ENCODE measurements at places on chromosomes 6 and 20. TPM values are rescaled to one million over a fixed set of nuclear protein-coding genes. Genes with fewer than 3 reads are reported as not detected.

DNA sequence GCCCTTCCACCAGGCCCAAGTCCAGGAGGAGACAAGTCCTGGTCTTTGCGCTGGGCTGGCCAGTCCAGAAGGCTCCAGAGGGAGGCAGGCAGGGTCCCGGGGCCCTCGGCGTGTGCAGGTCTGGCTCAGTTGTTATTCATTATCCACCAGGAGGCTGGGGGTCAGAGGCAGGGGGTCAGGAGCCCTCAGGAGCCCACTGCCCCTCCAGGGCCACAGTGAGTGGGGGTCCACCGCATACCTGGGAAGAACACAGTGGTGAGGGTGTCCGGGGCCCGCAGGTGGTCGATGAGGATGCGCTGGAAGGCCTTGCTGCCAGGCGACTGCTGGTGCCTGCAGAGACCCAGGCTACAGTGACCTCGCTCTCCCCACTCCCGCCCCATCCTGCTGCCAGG lies 4.4 kb upstream of the C20orf144 start:
- no peak for DNase-seq

DNA sequence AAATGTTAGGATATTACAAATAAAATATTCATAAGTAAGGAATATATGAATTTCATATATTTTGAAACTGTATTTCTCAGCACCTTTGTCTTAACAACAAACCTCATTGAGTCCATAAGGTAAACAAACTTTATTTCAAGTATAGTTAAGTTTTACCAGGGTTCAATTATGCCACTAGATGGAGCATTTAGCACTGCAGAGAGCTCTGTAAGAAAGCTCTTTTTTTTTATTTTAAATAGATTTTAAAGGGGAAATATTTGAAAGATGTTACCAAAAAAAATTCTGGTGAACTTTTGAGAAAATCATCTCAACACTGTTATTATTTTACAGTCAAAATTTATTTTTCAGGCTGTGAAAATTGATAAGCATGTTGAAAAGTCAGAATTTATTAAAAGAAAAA lies 955.2 kb upstream of the EYS start:
- no peak for DNase-seq

DNA sequence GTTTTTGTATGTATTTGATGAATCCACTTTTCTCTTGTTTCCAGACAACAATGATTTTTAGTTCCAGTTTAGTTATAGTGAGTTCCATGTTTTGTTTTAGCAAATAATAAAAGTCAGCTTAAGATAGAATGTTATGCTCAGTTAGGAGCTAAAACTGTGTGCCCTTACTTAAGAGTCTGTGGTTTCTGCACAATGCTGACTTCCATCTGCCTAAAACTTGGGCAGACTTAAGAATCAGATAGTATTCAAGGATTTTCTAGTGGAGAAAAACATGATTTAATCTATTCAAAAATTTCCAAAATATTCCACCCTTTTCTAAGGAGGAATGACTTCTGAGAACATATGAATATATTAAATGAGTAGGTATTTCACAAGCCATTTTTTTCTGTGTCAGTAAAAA lies 32.8 kb downstream of the LAMA4 start:
- DNase-seq = no peak

GRCh38 chr6:25122001-25122400 lies 157.2 kb upstream of the CARMIL1 start:
- DNase-seq = peak; percentile 64

CDC5L gene
- 16.5 TPM for total RNA-seq

DNA sequence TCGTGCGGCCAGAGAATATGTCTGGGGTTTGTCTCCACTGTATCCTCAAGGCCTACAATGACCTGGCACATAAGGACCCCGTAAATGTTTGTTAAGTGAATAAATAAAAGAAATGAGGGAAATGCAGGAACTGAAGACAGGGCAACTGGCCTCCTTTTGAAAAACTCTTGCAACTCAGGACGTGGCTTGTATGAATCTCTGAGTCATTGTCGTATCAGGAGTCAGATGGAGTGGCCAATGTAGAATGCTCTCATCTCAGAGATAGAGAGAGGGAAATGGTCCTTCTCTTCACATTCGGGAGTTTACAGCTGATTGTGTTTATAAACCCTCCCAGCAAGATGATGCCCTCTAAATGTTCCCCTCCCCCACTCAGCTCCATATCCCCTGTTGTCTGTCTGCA lies 57.1 kb downstream of the UST start:
- no peak for DNase-seq

DNA sequence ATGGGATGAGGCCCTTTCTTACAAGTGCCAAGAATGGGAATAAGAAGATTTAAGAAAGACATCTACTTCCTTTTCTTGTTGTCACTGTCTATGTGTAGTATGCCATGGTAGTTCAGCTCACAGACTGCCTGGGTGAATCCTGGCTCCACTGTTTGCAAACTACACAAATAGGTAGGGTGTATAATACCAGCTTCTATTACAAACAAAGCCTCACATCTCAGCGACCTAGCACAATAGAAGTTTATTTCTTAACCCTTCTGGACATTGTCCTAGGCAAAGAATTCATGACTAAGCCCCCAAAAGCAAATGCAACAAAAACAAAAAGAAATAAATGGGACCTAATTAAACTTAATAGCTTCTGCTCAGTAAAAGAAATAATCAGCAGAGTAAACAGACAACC lies 74.5 kb downstream of the LINC00237 start:
- DNase-seq = no peak

DNA sequence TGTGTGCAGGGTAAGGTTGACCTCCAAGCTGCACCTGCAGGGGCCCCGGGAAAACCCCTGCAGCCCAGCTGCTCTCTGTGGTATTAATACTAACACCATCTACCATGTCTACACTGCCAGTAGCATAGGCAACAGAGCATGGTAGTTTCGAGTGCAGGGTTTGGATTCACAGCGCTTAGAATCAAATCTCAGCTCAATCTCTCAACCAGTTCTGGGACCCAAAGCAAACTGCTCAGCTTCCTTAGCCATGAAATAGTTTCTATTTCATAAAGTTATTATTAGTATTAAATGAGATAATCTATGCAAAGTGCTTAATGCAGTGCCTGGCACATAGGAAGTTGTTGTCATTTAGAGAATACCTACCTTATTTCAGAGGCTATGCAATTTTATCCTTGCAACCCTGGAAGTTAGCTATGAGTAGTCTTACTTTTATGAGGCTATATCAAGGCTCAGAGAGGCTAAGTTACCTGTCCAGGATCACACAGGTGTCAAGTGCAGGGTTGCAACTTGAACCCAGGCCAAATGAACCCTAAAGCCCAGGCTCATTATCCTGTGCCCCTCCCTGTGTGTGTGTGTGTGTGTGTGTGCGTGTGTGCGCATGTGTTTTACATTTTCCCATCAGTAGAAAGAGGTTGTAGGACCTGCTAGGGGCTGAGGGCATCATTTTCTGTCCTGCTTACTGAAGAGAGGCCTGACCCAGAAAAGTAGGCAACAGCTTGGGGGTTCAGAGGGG lies 27.6 kb upstream of the MRPS18A start:
- no peak for DNase-seq

DNA sequence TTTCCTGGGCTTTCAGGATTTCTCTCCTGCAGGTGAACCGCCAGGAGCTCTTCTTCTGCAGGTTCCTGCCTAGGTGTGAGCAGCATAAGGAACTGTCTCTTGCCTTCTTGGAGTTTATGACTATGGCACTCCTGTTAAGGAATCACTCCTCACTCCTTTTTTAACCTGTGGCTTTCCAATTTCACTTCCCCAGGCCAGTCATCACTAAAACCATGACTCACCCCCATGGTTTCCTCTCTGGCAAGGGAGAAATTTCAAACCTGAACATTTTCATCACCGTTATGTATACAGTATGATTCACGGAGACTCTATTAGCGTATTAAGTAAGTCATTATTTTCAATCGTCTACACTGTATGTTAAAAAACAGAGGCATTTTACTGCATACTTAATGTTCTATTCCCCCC lies 78.2 kb upstream of the ARID1B start:
- no peak for DNase-seq

RAB5IF gene
- total RNA-seq = 83.0 TPM

- DNase-seq = no peak
Measured at GRCh38 chr6:154086510-154086909, 47.5 kb downstream of the OPRM1 start.

CPXM1 gene
- total RNA-seq = 4.4 TPM

DNA sequence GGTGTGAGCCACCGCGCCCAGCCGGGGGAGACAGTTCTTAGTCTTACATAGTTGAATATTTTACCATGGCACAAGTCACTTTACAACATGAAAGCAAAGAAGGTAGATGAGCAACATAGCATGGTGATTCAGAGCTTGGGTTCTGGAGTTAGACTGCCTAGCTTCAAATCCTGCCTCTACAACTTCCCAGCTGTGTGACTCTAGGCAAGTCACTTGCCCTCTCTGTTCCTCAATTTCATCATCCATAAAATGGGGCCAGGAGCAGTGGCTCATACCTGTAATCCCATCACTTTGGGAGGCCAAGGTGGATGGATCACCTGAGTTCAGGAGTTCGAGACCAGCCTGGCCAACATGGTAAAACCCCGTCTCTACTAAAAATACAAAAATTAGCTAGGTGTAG lies 26.3 kb downstream of the HCK start:
- DNase-seq = no peak

NKAIN2 gene
- total RNA-seq = 2.3 TPM

SSTR4 gene
- total RNA-seq = not detected

ANKRD66 gene
- total RNA-seq = not detected

- no peak for DNase-seq
Measured at GRCh38 chr6:12196326-12196936, 93.7 kb upstream of the EDN1 start.

GRCh38 chr20:16388731-16389130 lies 184.5 kb downstream of the KIF16B start:
- DNase-seq = no peak

- DNase-seq = no peak
Measured at GRCh38 chr6:7341989-7342742, 29.2 kb upstream of the SSR1 start.
